ENCODE measurements at places on chromosomes 1 and 21. TPM values are rescaled to one million over a fixed set of nuclear protein-coding genes. Genes with fewer than 3 reads are reported as not detected.

Gene KCNJ9
- not detected for total RNA-seq

Gene PTTG1IP
- 165 TPM for total RNA-seq

Gene FCER1G
- total RNA-seq: 64.8 TPM

DNA sequence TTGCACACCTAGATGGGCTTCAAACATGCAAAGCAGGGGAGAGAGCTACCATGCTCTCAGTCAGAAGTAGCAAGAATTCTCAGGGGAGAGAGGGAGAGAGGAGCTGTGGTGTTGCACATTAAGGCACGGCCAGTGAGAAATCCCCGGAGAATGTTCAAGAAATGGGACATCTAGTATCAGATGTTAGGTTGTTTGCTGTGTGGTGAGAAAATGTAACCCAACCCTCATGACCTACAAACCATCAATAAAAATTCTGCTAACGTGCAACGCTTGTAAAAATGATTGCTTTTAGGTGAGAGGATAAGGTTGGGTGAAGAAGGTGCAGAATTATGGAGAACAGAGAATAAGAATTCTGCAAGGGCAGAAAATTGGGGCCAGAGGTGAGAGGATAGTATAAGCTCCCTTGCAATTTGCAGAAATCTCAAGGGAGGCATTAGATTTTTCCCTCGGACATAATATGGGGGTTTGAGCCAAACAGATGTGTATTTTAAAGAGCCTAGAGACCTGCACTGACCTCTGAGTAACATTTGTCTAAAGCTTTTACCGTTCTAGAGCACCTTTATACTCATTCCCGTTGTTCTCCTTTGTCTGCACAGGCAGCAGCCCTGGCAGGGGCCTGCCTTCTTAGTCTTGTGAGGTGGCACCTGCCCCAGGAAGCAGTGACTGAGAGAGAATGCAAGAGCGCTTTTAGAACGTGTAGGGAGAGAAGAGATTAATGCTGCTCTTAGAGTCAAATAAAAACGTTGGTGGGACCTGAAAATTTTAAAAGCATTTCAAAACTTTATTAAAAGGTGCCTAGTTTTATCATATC is 25.4 kb upstream of the KIAA0040 start:
- no peaks in the 10 kb centered on the region for H3K27me3 ChIP-seq
- H3K4me3 ChIP-seq: no peak overlapping the region
- H3K4me1 ChIP-seq: peaks cover 25% of the 10 kb centered on the region
- H3K27ac ChIP-seq: no peak overlapping the region
- no peak for DNase-seq

GRCh38 chr1:230265200-230266115 is 160.7 kb downstream of the PGBD5 start:
- peaks cover 15% of the 10 kb centered on the region for H3K4me1 ChIP-seq
- H3K36me3 ChIP-seq: peaks cover 41% of the 10 kb centered on the region
- no peak overlapping the region for H3K4me3 ChIP-seq

Measured in vagina (tissue), 2 donors.